ENCODE measurements at places on chromosomes 7 and 10. TPM values are rescaled to one million over a fixed set of nuclear protein-coding genes. Genes with fewer than 3 reads are reported as not detected.

The ADAM22 gene
- 15.1 TPM for polyA plus RNA-seq

The PRPS1L1 gene
- not detected for polyA plus RNA-seq

The NCF1 gene
- 2.0 TPM for polyA plus RNA-seq

The CPA4 gene
- polyA plus RNA-seq = 1.3 TPM

The CCDC136 gene
- polyA plus RNA-seq = 17.5 TPM

The SEPTIN7 gene
- polyA plus RNA-seq = 423 TPM

DNA sequence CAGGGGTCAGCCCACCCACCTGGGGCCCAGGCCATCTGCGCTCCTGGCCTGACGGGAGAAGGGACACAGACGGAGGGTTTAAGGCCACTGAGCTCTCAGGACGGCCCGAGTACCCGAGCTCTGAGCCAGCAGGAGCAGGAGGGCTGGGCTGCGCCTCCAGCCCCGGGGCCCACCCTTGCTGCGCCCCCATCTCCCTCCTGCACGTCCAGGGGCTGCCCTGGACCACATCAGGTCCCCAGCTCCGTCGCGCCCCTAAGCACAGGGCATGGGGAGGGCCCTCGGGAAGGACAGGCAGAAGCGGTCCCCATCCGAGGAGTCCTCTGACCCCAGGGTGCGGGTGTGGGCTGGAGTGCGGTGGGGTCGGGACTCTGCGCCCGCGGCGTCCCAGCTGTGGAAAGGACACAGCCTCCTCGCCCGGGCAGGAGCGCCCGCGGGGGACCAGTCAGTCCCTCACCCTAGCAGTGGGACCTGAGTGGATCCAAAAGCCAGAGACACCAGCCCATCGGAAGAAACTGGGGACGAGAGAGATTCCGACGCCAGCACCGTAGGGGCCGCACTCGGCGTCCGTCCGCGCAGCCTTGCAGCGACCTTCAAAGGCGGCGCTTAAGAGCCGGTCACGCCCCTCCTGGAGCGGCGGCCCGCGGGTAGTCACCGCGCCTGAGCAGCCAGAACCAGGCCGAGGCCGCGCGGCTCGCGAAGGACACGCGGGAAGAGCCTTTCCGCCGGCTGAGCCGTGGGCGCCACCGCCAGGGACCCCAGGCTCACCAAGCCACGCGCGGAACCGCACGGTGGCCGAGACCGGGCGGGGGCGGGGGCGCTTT is 15.9 kb downstream of the CAMK2B start:
- DNase-seq = peak; percentile 75

- DNase-seq = peak; percentile 1
Measured at GRCh38 chr7:96708872-96709271, 774 bp downstream of the SEM1 start.

- DNase-seq = peak; percentile 35
Measured at GRCh38 chr7:1592299-1592871, 22.6 kb upstream of the PSMG3 start.

GRCh38 chr10:95458871-95459270 is 102.3 kb downstream of the SORBS1 start:
- peak; percentile 72 for DNase-seq

GRCh38 chr10:122878799-122879338 is 512 bp downstream of the FAM24B start:
- DNase-seq = peak; percentile 9

DNA sequence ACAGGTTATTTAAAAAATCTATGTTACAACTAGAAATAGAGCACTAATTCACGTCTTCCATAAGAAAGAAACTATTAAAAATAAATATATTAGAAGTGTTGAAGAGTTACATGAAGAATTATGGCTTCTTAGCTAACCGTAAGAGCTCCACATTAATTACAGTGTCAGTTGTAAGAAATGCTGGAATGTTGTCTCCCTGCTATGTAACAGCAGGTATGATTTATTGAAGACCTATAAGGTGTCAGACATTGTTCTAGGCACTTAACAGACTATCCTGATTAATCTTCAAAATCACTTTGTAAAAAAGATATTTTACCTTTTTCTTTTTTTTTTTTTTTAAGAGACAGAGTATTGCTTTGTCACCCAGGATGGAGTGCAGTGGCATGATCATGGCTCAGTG is 75.8 kb upstream of the NEBL start:
- DNase-seq = no peak

DNA sequence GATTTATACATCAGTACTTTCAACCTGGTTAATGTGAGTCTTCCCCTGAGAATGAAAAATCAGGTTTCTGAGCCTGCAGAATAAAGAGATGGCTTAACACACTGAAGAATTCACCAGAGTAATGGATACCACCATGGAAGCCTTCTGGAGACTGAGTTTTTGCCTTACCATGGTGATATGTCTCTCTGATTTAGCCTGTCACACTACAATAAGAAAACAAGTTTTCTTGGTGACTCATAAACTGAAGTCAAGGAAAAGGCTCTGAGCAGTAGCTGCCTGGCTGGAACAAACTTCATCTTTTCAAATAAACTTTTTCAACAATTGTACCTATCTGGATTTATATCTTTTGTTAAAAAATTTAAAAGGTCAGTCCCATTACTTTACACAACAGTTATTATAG is 229.0 kb downstream of the PRPF18 start:
- DNase-seq = no peak

DNA sequence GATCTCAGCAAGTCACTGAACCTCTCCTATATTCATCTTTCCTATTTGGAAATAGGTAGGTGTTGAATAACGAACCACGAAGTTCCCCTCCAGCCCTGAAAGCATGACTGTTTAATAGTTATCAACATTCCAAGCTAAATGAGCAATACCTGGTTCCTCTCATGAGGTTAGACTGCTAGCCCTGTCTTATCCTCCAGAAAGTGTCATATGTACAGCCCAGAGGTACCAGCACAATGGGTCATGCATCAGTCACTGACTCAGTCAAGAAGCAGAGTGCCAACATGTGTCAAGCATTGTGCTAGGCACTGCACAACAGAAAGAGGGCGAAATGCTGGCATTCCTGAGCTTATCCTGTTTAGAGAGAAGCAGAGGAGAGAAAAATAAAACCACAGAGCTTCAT is 70.0 kb downstream of the AMPH start:
- no peak for DNase-seq

- DNase-seq = peak; percentile 78
Measured at GRCh38 chr7:130901209-130901783, 167.3 kb upstream of the KLF14 start.

GRCh38 chr10:48377751-48378530 is 71.5 kb downstream of the MAPK8 start:
- DNase-seq = no peak

DNA sequence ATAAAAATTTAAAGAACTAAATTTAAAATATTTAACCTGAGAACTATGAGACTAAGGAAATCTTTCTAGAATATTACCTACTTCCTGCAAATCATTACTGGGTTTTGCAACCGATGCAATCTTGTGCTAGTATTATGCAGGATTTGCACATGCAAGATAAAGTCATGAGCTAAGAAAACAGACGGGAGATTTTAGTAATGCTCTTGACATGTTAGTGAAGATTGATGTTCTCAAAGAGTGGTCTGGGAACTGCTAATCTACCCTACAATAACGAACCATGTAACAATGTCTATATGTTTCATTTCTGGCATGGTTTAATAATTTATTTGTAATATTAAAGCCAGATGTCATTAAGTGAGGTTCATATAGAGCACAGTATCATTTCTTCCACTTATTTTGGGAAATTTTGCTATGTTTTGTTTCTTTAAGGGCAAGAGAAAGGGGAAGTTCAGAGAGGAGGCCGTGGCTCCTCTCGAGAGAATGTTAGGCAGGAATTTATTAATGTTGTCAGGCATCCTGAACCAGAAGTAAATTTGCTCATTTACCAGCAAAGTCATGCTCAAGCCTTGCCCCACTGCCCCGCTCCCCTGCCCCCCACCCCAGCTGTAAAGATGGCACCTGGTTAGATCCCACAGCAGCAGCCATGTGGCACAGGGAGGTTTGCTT is 22.8 kb downstream of the LRRC17 start:
- DNase-seq = peak; percentile 23

DNA sequence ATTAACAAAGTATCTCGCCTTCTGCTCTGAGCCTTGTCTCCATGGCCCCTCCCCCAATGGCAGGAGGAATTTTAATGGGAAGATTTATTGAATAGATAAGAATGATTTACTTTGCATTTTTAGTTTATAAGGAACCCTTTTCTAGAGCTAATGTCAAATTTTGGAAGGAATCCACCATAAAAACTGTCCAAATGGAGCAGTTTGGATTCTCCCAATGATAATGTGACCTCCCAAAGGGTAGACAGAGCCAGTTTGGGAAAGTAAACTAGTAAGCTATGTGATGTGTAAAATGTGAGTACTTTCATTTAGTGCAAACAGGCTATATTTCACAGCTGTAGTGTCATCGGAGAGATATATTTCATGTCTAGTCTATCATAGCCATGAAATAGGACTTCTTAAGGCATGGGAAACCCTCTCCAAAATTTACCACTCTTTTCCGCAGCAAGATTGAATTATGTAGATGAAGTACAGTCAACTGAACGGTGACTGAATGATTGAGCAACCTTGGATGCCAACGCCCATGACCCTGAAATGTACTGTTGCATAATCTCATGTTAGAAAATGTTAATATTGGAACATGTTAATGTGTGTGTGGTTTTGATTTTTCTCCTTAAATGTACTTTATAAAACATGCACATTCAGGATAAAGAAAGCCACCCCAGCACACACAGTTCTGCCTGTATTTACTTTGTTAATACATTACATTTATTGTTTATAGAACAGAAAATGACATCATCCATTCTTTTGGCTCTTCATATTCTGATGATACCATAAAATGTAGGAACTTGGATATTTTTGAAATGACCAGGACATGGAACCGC is 140.6 kb downstream of the NRP1 start:
- peak; percentile 66 for DNase-seq

DNA sequence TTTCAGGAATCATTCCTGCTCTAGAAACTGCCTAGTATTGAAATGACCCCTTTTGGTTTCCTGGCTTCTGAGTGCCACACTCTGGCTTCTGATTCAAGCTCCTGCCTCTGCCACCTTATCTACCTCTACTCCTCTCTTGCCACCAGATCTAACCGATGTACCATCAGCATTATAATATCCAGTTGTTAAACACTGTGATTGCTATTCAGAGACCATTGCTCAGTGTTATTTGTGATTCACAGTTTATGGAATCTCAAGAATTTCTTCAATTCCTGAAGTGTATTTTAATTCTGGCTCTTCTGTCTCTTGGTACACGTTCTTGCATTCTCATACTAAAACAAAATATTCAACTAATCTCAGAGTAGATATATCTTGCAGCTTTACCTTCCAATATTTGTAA is 88.7 kb downstream of the DYNC1I1 start:
- no peak for DNase-seq

- DNase-seq = no peak
Measured at GRCh38 chr10:110360857-110361474, 56.2 kb upstream of the SMNDC1 start.

DNA sequence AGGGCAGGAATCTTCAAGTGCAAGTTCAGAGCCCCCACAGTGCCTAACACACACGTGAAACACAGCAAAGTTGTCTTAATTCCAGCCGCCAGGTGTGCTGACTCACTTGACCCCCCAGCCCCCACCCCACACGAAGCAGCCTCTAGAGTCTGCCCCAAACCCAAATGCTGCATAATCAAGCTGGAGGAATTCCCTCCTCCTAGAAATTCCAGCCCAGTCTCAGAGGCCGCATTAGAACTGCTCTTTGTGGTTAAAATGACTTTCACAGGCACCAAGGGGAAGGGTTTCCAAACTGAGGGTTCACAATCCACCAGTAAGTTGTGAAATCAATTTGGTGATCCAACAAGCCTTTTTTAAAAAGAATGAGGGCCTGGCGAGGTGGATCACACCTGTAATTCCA is 67.0 kb upstream of the PLXNA4 start:
- no peak for DNase-seq

GRCh38 chr10:133358162-133358924 is 524 bp upstream of the FUOM start:
- DNase-seq = no peak

GRCh38 chr10:129517680-129518057 is 50.6 kb downstream of the MGMT start:
- DNase-seq = no peak

- DNase-seq = peak; percentile 46
Measured at GRCh38 chr10:47364366-47364765, 16.2 kb downstream of the RBP3 start.

- DNase-seq = no peak
Measured at GRCh38 chr10:63832686-63833085, 311.5 kb downstream of the REEP3 start.

DNA sequence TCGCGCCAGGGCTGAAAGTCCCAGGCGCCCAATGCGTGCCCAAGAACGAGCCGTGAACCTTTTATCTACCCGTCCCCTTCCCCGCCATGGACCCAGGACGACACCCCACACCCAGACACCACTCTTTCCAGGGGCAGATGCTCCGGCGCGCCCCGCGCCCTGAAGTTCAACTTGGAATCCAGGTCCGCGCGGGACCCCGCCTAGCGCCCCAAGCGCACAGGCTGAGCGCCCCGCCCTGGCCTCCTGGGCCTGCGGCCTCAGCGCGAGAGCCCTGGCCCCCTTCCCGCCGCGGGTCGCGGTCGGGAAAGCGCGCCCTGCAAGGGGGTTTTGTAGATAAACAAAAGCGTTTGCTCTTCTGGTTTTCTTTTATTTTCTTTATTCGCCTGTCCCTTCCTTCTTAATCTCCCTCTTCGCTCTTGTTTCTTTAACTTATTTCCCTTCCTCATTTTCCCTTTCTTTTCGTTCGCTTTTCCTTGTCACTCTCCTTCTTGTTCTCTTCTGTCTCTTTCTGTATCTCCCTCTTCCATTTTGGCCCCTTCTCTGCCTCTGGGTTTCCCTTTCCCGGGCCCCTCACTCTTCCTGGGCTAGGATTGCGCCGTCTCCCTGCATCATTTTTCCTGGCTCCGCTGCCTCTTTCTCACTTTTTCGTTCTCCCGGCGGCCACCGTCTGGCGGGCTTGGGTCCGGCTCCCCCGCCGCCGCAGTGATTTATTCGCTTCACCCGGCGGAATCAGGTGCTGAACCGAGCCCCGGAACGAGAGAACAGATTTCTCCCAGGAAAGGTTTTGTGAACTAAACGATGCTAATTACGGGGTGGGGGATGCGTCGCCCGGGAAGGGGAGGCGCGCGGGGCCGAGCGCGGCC is 15.3 kb upstream of the PAX2 start:
- DNase-seq = peak; percentile 39

DNA sequence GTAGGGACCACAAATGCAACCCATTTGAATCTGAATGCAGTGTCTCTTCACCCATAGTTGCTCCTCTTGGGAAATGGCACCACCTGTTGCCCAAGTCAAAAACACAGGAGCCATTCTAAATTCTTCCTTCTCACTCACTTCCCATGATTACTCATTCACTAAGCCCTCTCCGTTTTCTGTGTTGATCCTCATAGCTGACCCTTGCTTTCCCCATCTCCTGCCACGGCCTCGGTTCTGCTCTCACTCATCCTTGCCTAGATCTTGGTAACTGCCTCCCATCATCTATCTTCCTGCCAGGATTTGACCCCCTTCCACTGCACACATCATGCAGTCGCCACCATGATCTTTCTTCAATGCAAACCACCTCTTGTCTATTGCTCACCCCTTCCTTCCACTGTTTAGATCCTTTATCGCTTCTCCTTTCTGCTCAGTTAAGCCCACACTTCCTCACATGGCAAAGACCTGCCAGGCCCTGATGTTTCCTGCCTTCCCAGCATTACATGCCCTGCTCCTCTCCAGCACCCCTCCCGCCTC is 19.0 kb upstream of the CPN1 start:
- no peak for DNase-seq

GRCh38 chr10:44925224-44925623 is 14.1 kb downstream of the TMEM72 start:
- peak; percentile 56 for DNase-seq
